ENCODE measurements at places on chromosomes 11 and 22.

- no peak for DNase-seq
These were observed 4.0 kb downstream of the ANKRD13D start for GRCh38 chr11:67293090-67293489.

GRCh38 chr22:48778308-48779195, 1049.1 kb downstream of the BRD1 start:
- no peak for DNase-seq

- no peak for DNase-seq
These were observed 44.4 kb upstream of the WNT11 start for GRCh38 chr11:76250520-76251225.

DNA sequence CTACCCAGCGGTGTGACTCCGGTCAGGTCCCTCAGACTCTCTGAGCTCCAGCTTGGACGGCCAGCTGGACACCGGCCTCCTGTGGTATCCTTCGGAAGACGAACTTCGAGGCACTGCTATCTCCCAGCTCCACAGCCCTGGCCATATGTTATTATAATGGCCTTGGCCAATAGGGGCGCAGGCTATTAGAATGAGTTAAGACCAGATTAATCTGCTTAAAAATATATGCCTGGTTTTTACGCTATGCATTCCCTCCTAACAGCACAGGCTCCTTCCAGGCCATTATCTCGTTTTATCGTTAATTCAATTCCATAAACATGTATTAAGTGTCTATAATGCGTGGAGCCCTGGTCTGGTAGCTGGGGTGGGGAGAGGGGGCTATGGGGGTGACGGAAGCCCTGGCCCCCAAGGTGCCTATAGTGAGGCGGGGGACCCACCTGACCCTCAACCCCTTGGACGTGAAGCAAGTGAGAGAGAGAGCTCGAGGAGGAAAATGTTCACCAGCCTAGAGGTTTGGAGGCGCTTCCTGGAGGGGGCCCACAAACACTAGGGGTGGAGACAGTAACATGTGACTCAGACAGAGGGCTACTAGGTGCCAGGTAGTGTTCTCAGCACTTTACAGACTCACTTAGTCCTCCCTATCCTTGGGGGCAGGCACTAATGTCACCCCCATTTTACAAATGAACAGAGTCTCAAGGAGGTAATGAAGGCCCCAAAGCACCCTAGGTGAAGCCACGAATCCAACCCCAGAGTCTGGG, 37.5 kb upstream of the TCF20 start:
- DNase-seq, result no peak

GRCh38 chr11:77213589-77214428, 85.8 kb downstream of the MYO7A start:
- DNase-seq, result no peak

DNA sequence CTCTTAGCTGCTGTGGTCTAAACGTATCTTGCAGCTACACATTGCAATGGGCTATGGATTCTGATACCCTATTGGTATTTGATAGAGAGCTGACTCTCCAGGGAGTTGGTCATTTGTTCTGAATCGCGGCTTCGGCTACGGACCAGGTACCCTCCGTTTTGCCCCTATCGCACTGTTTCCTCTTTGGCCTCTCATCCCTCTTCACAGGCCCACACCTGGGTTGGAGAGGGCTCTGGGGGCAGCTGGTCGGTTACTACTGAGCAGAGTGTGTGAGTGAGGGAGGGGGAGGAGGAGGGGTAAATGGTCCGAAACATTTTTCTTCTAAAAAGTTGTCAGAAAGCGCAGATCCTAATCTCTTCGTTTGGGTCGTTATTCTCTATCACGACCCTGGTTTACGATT, 48.8 kb upstream of the HSD17B12 start:
- no peak for DNase-seq

GRCh38 chr11:118529584-118530175, 1.3 kb upstream of the TMEM25 start:
- no peak for DNase-seq

GRCh38 chr11:115503083-115503885, 931 bp downstream of the CADM1 start:
- DNase-seq, result no peak

- DNase-seq, result no peak
These were observed 95.4 kb downstream of the RNF169 start for GRCh38 chr11:74844072-74844471.

- no peak for DNase-seq
These were observed 94.1 kb upstream of the NNMT start for GRCh38 chr11:114202011-114202609.

DNA sequence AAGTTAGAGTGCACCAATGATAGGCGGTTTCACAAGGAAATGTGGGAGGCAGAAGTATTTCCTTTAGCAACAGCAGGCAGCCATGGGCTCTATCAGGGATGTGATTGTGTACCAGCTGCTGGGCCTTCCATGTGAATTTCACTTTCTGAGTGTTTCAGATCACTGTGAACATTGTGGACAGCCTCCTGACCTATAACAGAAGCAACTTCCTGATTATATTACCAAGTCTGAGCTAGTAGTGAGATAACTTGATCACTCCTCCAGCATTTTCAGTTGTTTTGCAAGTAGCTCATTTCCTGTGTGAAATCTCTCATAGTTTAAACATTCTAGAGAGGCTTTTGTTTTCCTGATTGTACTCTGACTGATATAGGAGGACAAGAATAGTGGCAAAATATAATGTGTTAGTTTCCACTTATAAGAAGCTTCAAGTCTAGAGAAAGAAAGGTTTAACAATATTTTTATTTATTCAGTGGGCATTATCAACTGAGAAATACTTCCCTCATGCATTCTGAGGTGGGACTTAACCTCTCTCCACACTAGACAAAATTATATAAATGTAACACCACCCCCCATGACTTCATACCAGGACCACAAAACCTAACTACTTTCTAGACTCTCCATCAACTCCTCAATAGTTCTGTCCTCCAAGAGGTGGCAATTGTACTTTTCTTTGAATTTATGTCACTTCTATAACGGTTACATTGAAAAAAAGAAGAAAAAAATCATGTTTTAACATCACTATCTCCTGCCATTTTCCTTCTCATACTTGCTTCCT, 184.2 kb upstream of the LUZP2 start:
- DNase-seq, result no peak

GRCh38 chr11:19191530-19192169, 10.1 kb downstream of the CSRP3 start:
- DNase-seq, result no peak

- no peak for DNase-seq
These were observed 8.0 kb upstream of the FERMT3 start for GRCh38 chr11:64198511-64198910.

DNA sequence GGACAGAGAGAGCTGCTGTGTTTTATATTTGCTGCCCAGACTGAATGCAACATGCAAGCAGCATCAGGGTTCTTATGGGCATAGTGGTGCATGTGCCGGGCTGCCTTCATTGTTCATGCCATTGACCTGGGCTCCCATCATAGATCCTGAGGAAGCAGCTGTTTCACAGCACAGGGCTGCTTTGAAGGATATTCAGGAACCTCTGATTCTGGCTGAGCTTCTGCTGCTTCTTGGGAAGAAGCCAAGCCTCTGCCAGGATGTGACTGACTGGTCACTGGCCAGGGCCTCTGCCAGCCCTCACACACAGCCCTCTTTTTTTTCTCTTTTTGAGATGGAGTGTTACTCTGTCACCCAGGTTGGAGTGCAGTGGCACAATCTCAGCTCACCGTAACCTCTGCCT, 43.3 kb downstream of the CYB5R2 start:
- DNase-seq, result no peak

DNA sequence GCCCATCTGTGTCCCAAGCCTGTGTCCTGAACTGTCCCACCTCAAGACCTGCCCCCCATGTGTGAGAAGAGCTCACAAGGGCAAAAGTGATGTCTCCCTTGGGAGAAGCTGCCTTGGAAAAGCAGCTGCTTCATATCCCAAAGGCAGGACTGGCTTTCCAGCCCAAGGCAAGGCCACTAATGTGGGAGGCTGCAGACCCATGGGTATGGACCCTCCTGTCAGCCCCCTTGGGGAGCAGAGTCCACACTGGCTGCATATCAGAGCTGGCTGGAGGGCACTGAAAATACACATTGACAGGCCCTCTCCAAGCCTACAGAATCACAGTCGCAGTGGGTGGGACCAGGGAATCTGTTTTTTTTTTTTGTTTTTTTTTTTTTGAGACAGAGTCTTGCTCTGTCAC, 2.7 kb downstream of the PELI3 start:
- DNase-seq, result no peak

DNA sequence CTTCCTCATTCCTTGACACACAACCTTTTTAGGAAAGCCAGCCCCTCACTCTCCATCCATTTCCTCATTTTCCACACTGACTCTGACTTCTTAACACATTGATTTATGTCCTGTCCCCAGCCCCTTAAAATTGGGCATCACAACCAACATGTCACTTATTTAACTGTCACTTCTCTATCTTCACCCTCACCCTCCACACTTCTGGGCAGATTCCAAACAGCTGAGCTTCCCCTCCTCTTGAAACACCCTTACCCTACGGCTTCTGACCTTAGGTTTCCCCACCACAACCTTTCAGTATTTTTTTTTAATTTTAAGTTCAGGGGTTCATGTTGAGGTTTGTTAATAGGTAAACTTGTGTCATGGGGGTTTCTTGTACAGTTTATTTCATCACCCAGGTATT, 696.3 kb downstream of the DLG2 start:
- DNase-seq, result no peak

DNA sequence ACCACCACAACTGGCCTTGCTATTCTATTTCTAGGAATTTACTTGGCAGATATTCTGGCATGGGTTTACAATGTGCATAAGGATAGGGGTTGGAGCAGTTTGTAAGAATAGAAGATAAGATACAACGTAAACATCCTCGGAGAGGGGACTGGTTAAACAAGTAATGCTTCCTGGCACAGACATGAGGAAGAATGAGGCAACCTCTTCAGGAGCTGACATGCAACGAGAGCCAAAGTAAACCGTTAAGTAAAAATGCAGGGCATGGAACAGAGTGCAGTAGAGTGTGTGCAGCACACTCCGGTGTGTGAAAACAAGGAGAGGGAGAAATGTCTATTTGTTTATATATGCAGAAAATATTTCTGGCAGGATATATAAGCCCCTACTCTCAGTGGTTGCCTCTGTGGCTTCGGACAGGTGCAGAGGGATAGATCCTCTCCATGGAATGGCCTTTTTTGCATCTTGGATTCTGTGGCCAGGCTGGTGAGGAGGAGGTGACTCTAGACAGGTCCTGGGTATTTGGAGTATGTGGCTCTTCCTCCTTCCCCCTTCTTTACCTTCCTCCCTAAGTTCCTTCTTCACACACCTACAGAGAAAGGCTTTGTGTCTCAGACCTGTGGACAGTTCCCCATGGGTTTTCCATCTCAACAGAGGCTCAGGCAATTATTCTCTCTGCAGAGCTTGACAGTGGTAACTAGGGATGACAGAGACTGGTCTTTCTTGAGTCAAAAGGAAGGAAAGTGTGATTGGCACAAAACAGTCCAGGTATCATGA, 2.5 kb downstream of the RAB36 start:
- DNase-seq, result no peak

DNA sequence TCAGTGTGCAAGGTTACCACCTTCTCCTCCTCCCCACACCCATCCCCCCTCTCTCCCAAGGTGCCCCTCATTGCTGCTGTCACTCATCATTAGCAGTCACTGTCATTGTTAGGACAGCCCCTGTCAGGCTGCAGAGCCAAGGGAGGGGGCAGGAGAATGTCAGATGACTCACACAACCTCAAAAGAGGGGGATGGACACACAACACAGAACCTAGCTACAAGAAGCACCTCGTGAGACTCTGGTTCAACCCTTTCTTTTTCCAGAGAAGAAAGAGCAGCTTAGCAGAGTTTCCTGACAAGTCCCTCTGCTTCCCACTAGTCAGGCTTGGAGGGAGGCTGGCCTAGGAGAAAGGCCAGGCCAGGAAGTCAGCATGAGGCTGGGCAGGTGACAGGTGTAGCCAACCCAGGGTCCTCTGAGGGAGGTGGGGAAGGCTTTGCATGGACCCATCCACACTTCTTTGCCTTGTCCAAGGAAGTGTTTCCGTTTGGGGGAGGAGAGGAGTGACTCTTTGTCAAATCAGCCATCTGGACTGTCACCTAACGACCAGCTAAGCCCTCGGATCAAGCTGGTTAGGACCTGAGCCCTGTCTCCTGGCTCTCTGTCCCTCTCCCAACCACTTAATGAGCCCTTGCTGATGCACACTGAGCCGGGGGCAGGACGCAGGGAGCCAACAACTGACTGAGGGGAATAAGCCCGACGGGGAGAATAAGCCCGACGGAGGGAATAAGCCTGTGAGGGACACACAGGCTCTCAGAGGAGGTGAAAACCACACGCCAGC, 18.3 kb downstream of the ADORA2A start:
- no peak for DNase-seq

GRCh38 chr11:46913484-46913883, 4.9 kb downstream of the LRP4 start:
- DNase-seq, result no peak

DNA sequence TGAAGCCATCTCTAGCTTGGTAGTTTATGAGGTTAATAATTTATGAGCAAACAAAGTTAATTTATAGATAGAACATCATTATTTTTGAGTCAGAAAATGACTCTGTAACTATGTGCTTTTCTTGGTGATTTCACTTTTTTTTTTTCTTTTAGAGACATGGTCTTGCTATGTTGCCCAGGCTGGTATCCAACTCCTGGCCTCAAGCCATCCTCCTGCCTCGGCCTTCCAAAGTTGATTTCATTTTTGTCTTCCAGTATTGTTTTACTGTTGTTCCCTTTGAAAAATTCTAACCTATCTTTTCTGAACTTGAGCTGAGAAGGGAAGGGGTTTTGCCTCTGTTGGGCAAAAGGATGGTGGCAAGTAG, 706 bp upstream of the CXCR5 start:
- DNase-seq, result no peak

DNA sequence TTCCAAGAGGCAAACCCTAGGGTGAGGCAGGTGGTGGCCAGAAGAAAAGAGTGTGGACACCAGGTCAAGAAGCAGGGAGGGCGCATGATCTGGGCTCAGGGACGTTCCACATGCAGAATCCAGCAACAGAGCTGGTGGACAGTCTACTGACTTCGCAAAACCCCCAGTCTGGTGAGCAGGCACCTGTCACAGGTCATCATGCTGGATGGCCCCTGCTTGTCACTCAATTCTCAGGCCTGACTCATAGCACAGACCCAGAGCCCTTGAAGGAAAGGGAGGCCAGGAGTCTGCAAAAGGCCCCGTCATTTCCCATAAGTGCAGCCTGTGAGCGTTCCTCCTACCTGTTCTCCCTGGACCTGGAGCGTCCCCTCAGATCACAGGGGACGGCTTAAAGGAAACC, 18.2 kb downstream of the APOL4 start:
- no peak for DNase-seq

- DNase-seq, result no peak
These were observed 45.0 kb downstream of the IGLL1 start for GRCh38 chr22:23534851-23535717.
